ENCODE measurements at places on chromosomes 7 and 10.
A peak's percentile ranks its signal among the peaks of the same experiment; 100 is the strongest.

DNA sequence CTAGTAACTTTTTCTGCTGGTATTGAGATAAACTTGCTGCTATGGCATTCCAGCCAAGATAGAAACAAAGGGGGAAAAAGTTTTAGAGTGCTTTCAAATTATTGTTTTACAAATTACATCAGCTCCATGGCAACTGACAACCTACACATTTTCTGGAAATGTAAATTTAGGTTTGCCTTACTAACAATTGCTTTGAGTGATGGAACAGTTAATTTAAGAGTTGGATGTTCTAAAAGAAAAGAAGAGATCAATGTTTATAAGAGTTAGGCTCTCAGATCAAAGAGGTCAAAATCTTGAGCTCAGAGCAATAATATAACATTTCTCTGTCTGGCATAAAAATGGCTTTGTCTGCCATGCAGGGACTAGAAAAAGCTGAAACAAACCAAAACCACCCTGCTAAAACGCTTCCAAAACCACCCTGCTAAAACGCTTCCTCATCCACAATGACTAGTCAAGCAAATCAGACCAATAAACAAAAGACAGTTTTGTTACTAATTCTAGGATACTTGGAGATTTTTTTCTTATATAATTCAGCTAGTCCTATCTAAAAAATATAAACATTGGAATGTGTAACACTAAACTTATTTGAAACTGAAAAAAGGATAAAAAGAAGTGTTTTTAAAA lies 32.3 kb downstream of the ORC5 start:
- DNase-seq, result no peak

DNA sequence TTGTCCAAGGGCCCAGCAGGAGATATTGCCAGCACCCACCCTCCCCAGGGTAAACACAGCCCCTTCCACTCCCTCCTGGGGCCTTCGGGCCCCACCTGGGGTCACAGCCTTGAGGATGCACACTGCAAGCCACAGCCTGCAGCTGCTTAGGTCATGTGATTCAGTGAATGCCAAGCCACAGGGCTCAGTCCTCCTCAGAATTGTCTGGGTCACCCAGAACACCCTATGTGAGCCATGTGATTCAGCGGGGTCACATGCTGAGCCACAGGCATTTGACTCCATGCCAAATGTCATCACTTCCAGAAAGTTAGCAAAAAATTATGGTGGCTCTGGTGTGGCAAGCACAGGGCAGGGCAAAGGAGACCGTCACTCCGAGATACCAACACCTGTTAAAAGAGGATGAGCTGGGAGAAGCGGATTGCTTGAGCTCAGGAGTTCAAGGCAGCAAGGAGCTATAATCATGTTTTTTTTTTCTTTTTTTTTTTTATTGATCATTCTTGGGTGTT lies 17.2 kb upstream of the PSAP start:
- peak; percentile 23 for DNase-seq

DNA sequence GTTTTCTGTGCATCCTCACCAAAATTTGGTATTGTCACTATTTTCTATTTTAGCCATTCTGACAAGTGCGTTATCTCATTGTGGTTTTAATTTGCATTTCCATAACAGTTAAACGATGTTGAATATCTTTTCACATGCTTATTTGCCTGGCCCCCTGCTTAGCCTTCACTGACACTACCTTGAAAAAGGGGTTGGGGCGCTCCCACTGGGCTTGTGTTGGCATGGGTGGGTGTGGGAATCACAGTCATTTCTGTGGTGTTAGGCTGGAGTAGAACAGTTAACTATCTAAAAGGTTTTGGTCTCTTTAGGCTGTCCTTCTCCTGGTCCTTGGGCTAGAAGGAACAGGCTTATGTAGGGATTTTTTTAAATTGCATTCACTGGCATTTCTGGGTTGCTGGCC lies 72.2 kb upstream of the TMEM140 start:
- no peak for DNase-seq

- no peak for DNase-seq
These were observed 109.0 kb downstream of the EBF3 start for GRCh38 chr10:129854796-129855705.

GRCh38 chr10:82277591-82277990 lies 402.6 kb downstream of the NRG3 start:
- no peak for DNase-seq

GRCh38 chr10:88288320-88289059 lies 294.6 kb downstream of the RNLS start:
- DNase-seq, result no peak

- DNase-seq, result no peak
These were observed 28.9 kb downstream of the ELFN1 start for GRCh38 chr7:1698951-1699350.

- DNase-seq, result no peak
These were observed 63.6 kb downstream of the MARCHF5 start for GRCh38 chr10:92354587-92354986.

DNA sequence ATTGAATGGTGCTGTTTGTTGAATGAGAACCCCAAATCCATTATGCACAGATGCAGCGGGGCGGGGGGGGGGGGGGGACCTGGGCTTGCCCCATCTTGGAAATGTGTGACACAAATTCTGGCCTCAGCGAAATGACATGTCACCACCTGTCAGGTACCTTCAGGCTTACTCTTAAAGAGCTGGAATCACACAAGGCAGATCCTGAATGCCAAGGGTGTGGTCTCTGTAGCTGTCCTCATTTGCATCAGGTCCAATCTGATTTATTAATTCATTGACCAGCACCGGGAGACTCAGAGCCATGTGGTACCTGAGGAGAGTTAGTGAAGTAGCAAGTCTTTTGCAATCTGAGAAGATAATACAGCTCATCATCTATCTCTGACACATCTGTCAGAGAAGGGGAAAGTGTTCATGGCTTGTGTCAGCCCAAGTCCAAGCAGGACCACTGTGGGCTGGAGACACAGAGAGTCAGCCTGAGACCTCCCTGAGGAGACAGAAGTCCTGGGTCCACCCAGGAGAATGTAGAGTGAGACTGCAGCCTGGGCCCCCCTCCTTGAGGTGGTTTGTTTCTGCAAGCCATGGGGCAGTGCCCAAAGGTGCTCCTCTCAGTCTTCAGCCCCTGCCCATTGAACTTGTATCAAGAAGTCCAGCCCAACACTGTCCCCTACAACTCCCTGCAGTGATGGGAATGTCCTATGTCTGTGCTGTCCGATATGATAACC lies 46.7 kb downstream of the ADCYAP1R1 start:
- no peak for DNase-seq

- no peak for DNase-seq
These were observed 138.5 kb downstream of the ZNF438 start for GRCh38 chr10:30893208-30893607.

DNA sequence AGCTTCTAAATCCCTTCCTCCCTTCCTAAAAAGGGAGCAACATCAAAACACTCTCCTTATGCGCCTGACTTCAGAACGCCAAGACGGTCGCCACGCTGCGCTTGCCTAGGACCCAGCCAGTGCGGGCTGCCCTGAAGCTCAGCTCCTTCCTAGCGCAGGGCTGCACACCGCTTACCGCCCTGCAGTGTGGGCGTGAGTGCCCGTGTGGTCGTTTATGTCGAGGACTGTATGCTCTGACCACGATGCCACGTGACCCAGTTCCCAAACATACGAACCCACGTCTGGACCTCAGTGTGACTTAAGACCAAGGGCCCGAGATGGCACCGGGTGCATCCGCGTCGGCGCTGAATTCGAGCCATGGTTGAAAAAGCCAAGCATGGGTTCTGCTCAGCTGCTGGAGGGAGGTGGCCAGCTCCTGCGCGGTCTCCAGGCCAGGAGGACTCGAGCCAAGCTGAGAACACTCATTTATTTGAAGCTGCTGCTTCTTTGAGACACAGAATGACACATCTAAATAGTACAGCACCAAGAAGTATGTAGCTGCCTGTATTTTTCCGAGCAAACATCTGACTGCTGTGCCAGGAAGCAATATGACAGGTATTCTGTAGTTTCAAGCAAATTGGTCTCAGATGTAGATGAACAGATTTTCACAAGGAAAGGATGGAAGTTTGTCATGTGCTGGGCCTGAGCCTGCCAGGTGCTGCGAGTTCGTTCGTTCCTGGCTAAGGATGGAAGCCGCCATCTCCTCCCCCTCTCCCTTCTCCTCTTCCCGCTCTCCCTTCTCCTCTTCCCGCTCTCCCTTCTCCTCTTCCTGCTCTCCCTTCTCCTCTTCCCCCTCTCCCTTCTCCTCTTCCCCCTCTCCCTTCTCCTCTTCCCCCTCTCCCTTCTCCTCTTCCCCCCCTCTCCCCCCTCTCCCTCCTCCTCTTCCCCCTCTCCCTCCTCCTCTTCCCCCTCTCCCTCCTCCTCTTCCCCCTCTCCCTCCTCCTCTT lies 184.7 kb downstream of the EBF3 start:
- no peak for DNase-seq

GRCh38 chr7:77420986-77421672 lies 5.0 kb upstream of the GSAP start:
- peak; percentile 7 for DNase-seq

DNA sequence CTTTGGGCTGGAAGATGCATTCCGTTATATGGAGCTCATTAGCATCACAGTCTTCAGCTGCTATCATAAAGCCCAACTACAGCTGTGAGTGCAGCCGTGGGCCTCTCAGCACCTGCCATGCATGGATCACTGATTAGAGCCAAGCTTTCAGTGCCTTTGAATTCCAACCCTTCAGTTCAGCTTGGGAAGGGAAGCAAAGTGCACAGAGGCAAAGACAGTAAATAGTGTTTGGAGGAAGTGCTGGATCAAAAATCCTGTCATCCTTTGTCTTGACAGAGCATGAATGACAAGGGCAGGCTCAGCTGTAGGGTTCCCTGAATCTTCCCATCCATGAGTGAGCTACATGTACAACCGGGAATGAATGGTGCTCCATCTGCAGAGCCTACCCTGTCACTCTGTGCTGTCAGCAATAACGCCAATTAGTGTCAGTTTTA lies 153.7 kb downstream of the DNAJB9 start:
- no peak for DNase-seq

DNA sequence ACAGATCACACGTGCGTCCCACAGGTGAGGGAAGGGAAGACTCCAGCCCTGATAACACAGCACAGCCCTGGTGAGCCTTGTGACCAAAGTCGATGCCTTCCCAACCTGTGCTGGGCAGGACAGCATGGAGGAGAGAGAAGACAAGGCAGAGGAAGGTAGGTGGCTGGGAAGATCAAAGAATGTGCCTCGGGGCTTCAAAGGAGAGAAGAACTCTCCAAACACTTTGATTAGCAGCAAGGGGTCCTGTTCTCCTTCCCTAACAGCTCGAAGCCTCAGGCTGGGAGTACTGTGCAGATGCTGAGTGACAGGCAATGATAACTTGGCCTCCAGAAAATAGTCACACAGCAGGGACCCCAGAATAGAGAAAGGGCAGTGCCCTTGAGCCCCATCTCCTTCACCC lies 288.5 kb downstream of the TCERG1L start:
- DNase-seq, result no peak

DNA sequence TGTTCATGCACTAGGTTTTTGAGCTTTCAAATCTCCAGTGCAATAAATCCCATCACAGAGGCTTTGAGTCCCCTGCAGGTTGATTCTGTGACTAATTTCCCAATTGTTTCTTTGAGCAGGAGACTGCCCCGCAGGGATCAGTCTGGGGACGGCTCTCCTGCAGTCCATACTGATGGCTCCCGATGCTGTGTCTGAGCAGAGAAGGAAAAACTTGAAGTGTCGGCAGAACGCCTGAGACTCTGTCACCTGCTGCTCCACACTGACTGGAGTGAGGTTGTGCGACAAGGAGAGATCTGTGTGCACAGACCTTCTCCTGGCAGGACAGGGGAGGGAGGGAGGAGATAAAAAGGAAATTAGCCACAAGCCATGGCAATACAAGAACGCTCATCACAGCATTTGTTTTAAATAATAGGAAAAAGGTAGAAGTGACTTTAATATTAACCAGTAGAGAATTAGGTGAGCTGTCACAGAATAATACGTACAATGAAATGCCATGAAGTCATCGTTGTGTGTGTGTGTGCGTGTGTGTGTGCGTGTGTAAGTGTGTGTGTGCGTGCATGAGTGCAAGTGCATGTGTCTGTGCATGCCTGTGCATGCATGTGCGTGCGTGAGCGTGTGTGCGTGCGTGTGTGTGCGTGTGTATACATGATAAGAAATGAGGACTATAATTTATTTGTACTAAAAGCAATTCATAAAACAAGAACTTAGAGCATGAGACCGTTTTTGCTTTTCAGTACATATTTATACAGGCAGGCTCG lies 38.2 kb downstream of the HTR5A start:
- DNase-seq, result no peak

DNA sequence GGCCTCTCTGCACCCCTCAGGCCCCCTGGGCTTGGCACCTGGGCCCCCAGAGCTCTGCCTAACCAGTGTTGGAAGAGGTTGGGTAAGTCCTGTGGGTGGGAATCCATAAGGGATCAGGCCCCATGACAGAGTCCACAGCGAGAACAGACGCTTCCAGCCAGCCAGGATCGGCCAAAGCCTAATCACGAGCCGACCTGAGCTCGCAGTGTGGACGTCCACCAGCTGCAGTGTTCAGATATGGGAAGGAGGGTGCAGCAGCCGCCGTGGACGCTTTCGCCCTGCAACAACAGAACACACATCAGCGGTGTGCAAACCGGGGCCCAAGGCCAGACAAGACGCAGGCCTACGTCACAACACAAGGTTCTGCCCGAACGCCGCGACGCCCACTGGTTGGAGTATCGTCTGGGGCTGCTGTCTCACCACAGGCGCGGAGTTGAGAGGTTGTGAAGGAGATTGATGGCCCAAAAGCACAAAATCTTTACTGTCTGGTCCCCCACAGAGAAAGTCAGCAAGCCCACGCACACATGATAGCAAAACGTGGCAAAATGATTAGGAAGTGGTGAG lies 102.1 kb downstream of the FOXL3 start:
- DNase-seq, result no peak

DNA sequence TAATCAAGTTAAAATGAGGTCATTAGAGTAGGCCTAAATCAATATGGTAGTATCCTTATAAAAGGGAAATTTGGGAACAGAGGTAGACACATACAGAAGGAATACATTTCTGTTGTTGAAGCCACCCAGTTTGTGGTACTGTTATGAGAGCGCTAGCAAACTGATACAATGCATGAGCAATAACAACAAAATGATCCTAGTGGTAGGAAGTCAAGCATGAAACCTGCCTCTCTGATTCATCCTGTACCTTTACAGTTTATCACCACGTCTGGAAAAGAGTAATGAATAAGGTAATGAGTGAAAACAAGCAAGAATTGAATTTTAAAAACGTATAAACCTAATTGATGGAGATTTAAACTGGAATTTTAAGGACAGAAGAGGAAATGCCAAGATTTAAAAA lies 217.2 kb downstream of the PCLO start:
- DNase-seq, result no peak
